Stimulated activated memory B cell treated with anti-CD40 and anti-IgM and Interleukin-4, amounts not matched to agents 10 μg/mL and 1 μg/mL and 100 μg/mL, for 72 hours (primary cell): ENCODE measurements at places on chromosomes 5 and 9.

DNA sequence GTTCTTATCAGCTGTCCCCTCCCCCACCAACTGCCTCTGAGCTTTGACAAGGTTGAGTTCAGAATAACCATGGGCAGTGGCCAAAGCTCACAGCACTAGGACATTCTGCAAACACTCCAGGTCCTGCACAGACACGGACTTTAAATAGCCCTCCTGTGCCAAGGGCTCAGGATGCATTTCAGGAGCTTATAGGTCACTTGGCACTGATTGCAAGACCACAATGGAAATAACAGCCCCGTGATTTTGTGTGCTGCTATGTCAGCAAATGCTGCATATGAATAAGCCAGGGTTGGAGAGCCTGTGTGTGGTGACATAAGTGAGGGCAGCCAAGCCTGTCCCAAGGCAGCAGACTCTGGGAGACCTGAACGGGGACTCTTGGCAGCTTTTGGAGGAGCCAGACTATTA is 150.7 kb downstream of the DMRT2 start:
- ATAC-seq, result no peak

GRCh38 chr5:179901462-179901861 is 6.2 kb downstream of the TBC1D9B start:
- no peak for ATAC-seq

- ATAC-seq, result no peak
Measured at GRCh38 chr5:157285310-157286035, 19.6 kb downstream of the CYFIP2 start.

- no peak for ATAC-seq
Measured at GRCh38 chr5:149803641-149804468, 73.7 kb downstream of the PPARGC1B start.

- ATAC-seq, result no peak
Measured at GRCh38 chr9:133855802-133856521, 117.8 kb upstream of the SARDH start.

DNA sequence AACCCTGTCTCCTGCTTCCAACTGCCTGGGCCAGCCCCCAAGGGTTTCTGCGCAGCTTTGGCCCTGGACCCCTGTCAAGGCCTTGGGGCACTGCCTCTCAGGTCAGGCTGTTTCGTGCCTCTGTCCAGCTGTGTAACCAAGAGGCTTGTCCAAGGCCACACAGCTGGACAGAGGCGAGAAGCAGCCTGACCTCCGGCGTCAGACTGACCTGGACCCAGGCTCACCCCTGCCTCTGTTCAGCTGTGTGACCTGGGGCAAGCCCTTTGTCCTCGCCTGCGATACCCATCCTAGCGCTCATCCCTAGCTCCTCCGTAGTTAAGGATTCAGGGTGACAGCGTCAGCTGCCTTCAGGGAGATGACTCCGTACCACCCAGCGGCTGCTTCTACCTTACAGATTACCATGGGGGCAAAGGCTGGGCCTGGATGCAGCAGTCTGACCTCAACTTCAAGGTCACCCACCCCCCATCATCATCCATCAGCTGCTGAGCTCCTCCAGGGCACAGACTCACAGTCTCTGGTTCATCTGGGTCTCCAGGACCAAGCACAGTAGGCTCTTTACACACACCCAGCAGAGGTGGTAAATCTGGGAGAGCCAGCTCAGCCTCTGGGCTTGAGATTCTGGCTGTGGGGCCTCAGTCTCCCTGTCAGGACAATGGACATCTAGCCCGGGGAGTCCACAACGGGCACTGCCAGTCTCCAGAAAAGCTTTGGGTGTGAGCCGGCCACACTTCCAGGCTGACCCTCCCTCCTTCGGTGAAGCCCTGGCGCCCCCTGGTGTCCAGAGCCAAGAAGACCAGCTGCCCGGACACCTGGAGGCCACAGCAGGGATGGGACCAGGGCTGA is 7.9 kb downstream of the AK1 start:
- ATAC-seq, result peak; percentile 80

GRCh38 chr9:81906671-81907070 is 21.6 kb upstream of the SPATA31D4 start:
- ATAC-seq, result no peak

DNA sequence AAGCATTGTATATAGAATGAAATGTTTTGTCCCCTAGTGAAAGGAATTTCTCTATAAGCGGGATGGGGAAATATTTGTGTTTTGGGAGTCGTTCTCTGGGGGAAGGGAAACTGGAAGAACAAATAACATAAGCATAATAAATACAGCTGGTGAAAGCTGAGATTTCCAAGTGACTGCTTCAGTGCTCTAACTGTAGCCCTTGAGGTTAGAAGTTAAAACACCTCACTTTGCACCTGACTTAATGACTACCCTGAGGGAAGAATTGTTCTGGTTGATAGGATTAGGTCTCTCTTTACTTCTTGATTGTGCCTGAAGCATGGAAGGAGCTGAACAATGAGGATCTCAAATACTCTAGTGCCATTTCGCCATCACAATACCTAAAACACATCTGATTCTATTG is 307.4 kb downstream of the MAN2A1 start:
- no peak for ATAC-seq

- no peak for ATAC-seq
Measured at GRCh38 chr5:174793684-174794328, 69.4 kb downstream of the MSX2 start.

DNA sequence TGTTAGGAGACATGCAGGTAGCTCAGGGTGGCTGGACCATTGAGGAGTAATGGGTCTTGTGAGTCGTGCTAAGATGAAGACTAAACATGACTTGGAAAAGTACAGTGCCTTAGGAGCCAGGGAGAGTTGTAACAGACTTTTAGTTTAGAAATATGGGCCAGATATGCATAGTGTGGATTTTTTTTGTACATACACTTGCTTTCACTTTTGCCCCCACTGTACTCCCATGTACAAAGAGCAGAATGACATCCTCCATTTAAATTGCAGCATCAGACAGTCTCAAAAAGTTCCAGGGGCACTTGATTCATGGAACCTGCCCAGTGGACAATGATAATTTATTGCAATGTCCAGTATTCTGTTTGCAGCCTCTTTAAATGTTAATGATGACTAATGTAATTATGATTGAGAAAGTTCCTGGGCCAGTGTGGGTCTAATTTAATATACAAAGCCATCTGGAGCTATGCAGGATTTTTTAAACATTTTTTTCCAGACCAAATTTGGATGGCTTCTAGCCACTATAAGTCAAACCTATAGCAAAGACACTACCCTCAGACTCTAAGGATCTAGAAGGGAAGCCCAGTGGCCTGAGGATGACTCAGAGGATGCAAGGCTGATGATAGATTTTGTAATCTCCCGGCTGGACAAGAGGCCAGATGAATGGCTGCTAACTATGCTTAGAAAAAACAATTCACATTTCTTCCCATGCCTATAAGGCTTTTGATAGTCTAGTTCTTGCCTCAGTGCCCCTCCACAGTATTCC is 80.1 kb downstream of the TRPC7 start:
- no peak for ATAC-seq

DNA sequence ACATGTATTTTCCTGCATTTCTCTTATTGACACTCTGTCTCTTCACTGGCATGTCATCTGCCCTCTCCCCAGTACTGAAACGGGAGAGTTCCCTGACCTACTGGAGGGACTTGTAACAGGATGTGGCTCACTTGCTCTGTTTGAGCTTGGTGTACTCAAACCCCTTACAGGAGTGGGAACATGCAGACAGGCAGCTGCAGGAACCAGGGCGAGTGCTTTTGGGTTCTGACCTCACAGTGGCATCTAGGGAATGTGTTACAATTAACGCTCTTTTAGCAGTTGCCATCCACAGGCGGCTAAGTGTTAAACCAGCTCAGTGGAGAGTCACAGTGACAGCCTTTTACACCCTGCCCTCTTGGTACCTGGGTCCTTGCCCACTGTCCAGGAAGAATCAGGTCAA is 300.3 kb upstream of the GRAMD2B start:
- ATAC-seq, result peak; percentile 28

DNA sequence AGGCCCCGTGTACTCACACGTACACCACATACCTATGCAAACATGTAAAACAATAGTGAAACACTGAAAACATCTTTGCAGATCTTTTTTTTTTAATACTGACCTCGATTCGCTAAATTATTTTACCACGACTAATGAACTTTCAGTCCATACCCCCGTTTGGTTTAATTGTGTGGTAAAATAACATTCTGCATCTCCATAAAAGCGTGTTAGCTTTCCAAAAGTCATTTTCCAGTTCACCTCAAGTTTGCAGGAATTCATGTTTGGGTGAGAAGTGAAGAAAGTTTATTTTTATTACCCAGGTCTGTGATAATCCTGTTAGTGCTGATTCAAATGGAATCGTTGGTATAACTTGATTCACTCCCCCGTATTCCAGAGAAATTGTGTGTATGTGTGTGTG is 652 bp downstream of the ARSK start:
- ATAC-seq, result no peak

DNA sequence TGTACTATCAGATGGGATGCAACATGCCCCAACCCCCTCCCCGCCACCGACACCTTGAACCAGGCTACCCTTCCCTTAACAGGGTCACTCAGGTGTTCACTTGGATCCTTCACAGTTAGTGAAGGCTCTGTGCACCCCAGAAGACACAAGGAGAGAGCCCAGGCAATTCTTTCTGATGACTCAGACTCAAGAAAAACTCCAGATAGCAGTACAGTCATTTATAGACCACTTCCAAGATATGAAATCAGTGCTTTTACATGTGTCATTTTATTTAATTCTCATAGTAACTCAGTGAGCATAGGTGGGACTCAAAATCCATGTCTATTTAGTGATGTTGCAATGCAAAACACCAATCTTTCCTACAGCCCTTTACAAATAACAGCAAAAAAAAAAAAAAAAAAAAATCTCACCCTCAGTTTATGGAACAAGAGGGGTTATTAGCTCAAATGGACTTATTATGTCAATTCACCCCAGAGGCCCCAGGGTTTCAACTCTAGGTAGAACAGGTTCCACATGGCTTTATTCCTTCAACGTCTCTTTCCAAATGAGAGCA is 71.9 kb downstream of the FOXD1 start:
- no peak for ATAC-seq

- no peak for ATAC-seq
Measured at GRCh38 chr5:81003811-81004386, 43.7 kb downstream of the RASGRF2 start.

DNA sequence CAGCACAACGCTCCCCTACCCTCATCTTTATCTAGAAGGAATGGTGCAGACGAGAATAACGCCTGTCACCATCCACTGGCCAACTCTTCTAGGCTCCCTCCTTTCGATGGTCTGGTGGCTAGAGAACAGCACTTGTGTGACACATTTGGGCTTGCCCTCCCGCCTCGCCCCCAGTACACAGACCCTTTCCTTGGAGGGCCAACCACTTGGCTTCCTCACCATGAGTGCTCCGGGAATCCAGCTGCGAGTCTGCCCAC is 1.4 kb downstream of the GNAQ start:
- ATAC-seq, result no peak

- ATAC-seq, result no peak
Measured at GRCh38 chr5:144207875-144208444, 37.3 kb downstream of the KCTD16 start.

GRCh38 chr9:108654566-108654965 is 201.2 kb downstream of the ACTL7B start:
- ATAC-seq, result no peak

- peak; percentile 88 for ATAC-seq
Measured at GRCh38 chr5:43191740-43192557, at the start of gene NIM1K. Gene NIM1K, plus strand, starts transcription at chr5:43192225. Its CDS starts 53,551 bp downstream, at chr5:43245776.

DNA sequence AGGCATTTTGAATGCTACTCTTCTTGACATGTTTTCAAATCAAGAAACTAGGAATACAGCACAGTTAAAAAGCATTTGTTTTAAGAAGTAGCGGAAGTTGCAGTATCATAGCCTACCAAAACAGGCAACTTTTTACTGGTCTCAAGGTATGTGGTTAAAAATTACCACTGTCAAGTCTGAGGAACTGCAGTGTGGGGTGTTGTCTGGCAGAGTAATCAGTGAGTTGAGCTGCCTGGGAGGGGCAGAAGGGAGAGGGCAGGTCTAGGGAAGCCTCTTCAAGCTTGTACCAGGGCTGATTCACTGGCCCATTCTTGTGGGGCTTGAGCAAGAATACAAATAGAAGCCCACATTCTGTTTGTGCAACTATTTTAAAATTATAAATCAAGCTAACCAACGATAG is 42.4 kb upstream of the SV2C start:
- ATAC-seq, result no peak

GRCh38 chr9:113932906-113933584 is 56.9 kb downstream of the ZNF618 start:
- no peak for ATAC-seq

DNA sequence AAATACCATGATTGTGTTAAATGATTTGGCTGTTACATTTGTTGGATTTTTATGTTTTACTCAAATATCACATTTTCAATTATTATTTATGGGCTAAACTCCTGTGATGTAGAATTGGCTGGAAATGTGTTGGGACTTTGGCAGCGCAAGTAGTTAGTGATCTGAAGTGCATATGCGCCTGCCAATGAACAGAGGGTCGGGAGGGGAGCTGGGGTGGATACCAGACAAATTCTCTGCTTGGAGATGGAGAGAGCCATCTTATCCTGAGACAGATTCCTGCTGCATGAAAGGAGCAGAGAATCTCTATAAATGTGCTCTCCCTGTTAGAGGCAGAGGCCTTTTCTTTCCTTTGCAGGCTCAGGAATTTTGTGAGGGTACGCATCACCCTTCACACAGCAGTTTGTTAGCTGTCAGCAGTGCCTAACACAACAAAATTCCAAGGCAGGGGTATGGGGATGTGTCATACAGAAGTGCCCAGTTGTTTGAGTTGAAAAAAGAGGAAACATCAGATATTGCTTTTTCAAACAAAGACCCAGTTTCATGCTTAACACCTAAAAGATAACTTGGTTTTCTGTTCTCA is 489.1 kb downstream of the CSNK1G3 start:
- ATAC-seq, result no peak

DNA sequence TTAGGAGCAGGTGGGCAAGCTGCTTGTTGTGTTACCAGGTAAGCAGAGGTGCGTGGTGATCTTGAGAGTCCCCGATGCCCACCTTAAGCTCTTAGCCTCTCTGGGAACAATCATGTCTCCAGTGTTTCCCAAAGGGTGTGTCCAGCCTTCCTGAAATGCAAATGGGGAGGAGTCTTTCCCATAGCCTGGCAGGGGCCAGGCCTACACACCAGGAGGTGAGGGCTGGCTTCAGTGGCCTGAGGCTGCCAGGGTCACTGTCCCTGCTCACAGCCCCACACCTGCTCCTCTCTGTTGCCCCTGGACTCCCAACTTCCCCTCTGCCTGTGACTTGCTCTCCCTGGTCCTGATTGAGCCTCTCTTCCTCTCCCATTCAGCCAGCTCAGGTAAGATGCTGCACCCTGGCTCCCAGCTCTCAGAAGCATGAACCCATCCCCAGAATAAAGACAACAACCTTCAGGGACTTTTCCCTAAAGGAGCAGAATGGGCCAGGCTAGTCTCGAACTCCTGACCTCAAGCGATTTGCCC is 65.7 kb upstream of the PHYKPL start:
- ATAC-seq, result no peak
